ENCODE measurements at places on chromosomes 1 and 21. TPM values are rescaled to one million over a fixed set of nuclear protein-coding genes. Genes with fewer than 3 reads are reported as not detected.

The ZMYND12 gene
- polyA plus RNA-seq, result 3.2 TPM

The CRNN gene
- not detected for polyA plus RNA-seq

GRCh38 chr1:209547626-209548025 lies 35.9 kb upstream of the CAMK1G start:
- DNase-seq, result no peak

- no peak for DNase-seq
These were observed 403 bp upstream of the EPHX4 start for GRCh38 chr1:92029241-92029922.

The ST6GALNAC5 gene
- 3.2 TPM for polyA plus RNA-seq

GRCh38 chr1:33725037-33725436 lies 138.8 kb upstream of the HMGB4 start:
- DNase-seq, result no peak

DNA sequence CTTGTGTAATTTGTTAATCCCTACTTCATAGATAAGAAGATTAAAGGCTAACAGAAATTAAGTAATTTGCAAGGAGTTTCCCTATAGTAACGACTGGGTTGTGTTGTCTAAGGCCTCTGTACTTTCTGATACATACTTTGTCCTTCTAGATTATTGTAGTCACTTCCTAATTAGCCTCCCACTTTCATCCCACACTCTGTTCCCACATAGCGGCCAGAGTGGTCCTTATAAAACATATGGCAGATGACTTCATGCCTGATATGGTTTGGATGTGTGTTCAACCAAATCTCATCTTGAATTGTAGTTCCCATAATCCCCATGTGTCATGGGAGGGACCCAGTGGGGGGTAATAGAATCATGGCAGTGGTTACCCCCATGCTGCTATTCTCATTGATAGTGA lies 120.5 kb upstream of the DAB1 start:
- no peak for DNase-seq

GRCh38 chr21:21971384-21971783 lies 973.2 kb downstream of the NCAM2 start:
- DNase-seq, result no peak

DNA sequence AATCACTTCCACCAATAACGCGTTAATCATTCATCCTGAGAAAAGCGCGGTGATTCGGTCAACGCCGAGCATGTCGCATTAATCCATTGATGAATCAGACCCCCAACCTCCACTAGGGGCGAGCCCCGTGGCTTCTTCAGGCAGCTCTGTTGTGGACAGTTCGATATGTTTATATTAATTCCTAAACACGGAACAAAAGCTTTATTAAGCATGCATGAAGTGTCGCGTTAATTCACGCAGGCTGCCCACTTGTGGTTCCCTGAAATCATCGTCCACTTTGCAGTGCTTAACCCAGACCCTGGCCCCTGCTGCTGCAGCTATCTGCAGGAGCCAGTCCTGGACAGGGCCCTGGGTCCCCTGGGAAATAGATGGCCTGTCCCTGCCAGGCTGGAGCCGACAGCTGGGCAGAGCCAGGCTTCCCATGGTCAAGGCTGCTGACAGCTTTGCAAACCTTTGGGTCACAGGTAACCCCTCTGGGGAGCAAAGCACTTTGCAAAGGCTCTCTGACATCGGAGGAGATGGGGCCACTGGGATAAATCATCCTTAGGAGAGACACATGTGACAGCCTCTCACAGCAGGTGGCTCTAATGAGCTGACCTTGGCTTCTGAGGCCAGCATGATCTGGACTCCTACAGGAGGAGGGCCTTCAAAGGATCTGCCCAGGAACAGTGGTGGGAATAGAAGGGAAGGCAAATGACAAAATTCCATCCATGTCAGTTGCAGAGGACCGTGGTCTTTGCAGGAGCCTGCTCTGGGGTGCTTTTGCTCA lies 137.0 kb upstream of the AJAP1 start:
- no peak for DNase-seq

GRCh38 chr1:225998560-225999226 lies 450 bp downstream of the SDE2 start:
- no peak for DNase-seq

All from renal cortex interstitium (tissue), 15 donors.